Calu3 (cell line): ENCODE measurements at places on chromosomes 1 and 21. TPM values are rescaled to one million over a fixed set of nuclear protein-coding genes. Genes with fewer than 3 reads are reported as not detected.

GRCh38 chr1:11648039-11648438 lies 6.2 kb downstream of the FBXO2 start:
- no peak for DNase-seq
- peaks cover 42% of the 10 kb centered on the region for H3K27me3 ChIP-seq
- peaks cover 9% of the 10 kb centered on the region for H3K4me1 ChIP-seq
- peaks cover under 1% of the 10 kb centered on the region for H3K36me3 ChIP-seq
- no peak overlapping the region for H3K27ac ChIP-seq

DNA sequence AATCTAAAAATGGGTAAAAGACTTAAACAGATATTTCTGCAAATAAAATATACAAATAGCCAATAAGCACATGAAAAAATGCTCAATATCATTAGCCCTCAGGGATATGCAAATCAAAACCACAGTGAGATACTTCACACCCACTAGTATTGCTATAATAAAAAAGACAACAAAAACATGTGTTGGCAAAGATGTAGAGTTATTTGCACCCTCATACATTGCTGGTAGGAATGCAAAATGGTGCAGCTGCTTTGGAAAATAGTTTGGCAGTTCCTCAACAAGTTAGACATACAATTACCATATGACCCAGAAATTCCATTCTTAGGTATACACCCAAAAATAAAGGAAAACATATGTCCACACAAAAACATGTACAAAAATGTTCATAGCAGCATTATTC lies 30.2 kb downstream of the ZZZ3 start:
- no peak overlapping the region for H3K27ac ChIP-seq
- no peaks in the 10 kb centered on the region for H3K27me3 ChIP-seq
- H3K4me3 ChIP-seq, result no peak overlapping the region
- DNase-seq, result no peak
- H3K36me3 ChIP-seq, result peaks cover 27% of the 10 kb centered on the region
- peaks cover 8% of the 10 kb centered on the region for H3K4me1 ChIP-seq

Gene SHCBP1L
- not detected in 2 replicates for total RNA-seq

DNA sequence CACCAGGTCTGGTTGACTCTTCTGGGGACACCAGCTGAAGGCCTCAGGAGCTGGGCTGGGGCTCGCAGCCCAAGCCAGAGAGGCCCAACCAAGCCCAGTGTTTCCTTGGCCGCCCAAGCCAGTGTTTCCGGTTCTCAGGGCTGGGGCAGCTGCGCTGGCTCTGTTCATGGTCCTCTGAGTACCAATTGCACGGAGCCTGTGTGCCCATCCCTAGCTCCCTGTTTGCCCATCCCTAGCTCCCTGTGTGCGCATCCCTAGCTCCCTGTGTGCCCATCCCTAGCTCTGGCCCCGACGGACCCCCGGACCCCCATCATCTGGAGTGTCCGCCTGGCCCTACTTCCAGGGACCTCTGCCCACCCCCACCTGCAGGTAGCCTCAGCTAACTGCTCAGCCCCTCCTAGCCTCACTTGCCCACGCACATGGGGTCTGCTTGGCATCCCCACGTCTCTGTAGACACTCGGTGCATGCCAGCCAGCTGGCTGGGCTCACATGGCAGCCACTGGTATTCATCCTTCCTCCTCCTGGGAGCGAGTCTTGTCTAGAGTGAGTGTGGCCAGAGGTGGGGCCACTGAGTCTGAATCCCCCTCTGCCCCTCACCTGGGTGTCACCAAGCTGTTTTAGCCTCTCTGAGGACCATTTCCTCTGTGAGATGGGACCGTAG lies 64.0 kb downstream of the WNT9A start:
- no peaks in the 10 kb centered on the region for H3K36me3 ChIP-seq
- H3K4me1 ChIP-seq, result peaks cover 7% of the 10 kb centered on the region
- DNase-seq, result no peak
- H3K4me3 ChIP-seq, result no peak overlapping the region
- no peak overlapping the region for H3K27ac ChIP-seq
- peaks cover 20% of the 10 kb centered on the region for H3K27me3 ChIP-seq

Gene OMA1
- total RNA-seq, result 25.4 and 35.2 TPM in 2 replicates

- H3K4me3 ChIP-seq, result no peak overlapping the region
- no peak for DNase-seq
- H3K4me1 ChIP-seq, result no peaks in the 10 kb centered on the region
- no peaks in the 10 kb centered on the region for H3K36me3 ChIP-seq
Observed at GRCh38 chr1:167638064-167638463, 8.0 kb downstream of the RCSD1 start.

- no peak for DNase-seq
- no peaks in the 10 kb centered on the region for H3K4me1 ChIP-seq
- H3K27me3 ChIP-seq, result peaks cover 37% of the 10 kb centered on the region
- H3K27ac ChIP-seq, result no peak overlapping the region
Observed at GRCh38 chr21:45391743-45392572, 13.0 kb upstream of the COL18A1 start.

Gene ETNK2
- 4.0 and 5.0 TPM in 2 replicates for total RNA-seq

DNA sequence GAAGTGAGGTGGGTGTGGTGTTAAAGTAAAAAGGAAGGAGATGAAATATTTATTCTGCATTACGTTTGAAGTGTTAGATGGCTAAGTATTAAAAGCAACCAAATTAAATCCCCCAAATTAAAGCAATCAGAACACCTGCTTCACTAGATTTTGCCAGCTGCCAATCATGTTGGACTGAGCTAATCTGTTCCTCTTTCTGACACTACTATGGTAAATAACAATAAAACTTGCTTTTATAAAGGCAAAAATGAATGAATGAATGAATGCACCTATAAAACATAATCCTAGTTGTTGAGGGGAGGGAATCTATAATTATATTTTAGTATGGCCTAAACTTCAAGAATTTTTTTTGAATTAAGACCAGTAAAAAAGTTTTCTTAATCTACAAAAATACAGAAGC lies 51.0 kb downstream of the RAB3GAP2 start:
- H3K27me3 ChIP-seq, result no peaks in the 10 kb centered on the region
- no peak for DNase-seq
- no peak overlapping the region for H3K27ac ChIP-seq
- H3K4me1 ChIP-seq, result no peaks in the 10 kb centered on the region

Gene GFI1
- total RNA-seq, result 0.31 and 0.47 TPM in 2 replicates

- no peak for DNase-seq
- H3K36me3 ChIP-seq, result no peaks in the 10 kb centered on the region
- no peaks in the 10 kb centered on the region for H3K4me1 ChIP-seq
Observed at GRCh38 chr1:38062361-38063288, 16.0 kb upstream of the POU3F1 start.

- H3K27ac ChIP-seq, result no peak overlapping the region
- no peak for DNase-seq
- no peak overlapping the region for H3K4me3 ChIP-seq
- H3K36me3 ChIP-seq, result peaks cover 11% of the 10 kb centered on the region
- no peaks in the 10 kb centered on the region for H3K27me3 ChIP-seq
- peaks cover 19% of the 10 kb centered on the region for H3K4me1 ChIP-seq
Observed at GRCh38 chr1:216721863-216722262, 1.4 kb downstream of the ESRRG start.

DNA sequence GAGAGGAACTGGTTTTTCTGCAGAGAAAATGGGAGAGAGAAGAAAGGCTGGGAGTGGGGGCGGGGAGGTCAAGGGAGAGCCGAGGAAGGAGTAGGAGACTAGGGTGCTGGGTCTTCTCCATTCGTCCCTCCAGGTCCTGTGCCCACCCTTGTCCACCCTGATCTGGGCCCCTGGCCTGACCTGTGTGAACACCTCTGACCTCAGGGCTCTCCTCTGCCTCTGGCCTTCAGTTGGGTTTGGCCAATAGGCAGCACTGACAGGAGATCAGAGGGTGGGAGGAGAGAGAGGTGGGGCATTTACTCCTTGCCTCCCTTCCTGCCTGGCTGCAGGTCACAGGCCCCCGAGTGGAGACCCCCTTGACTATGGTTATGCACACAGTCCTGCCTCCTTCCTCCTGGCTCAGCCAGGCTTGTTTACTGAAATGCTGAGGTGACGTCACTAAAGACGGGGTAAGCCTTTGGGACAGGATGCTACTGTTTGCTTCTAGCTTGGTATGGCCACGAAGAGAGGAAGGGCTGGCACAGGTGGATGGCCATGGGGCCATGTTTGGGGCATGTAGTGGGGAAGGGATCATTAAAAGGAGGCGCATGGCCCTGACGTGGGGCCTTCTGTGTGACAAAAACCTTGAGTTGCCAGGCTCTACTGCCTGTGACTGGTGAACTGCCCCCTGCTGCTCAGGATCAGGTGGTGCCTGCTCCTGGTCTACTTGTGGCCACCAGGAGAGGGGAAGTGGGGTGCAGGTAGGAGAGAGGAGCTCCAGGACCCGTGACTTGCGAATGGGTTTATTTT lies 248.7 kb upstream of the CSF3R start:
- no peaks in the 10 kb centered on the region for H3K4me1 ChIP-seq
- no peak overlapping the region for H3K27ac ChIP-seq
- no peak for DNase-seq
- H3K27me3 ChIP-seq, result peaks cover 92% of the 10 kb centered on the region
- H3K4me3 ChIP-seq, result no peak overlapping the region

DNA sequence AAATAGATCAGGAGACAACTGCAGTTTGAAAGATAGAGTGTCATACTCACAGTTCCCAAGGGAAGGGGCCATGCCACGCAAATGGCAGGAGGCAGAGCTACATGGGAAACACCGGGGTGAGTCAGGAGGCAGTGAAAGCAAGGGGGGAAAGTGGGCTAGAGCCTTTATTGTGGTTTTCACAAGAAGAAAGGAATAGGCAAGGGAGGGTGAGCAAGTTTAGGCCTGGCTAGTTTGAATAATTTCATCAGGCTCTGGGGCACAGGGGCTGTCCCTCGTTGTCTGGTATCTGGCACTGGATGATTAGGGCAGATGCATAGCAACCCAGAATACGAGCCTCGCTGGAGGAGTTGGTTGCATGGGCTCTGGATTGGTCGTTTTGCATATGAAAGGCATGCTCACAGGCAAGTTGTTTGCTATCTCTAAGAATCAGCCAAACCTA lies 17.0 kb upstream of the ITLN2 start:
- H3K27ac ChIP-seq, result no peak overlapping the region
- no peaks in the 10 kb centered on the region for H3K36me3 ChIP-seq
- peaks cover 55% of the 10 kb centered on the region for H3K27me3 ChIP-seq
- H3K4me3 ChIP-seq, result no peak overlapping the region

GRCh38 chr1:31715087-31715872 lies 11.5 kb upstream of the COL16A1 start:
- DNase-seq, result peak; percentile 82
- peaks cover 23% of the 10 kb centered on the region for H3K4me1 ChIP-seq
- peaks cover 45% of the 10 kb centered on the region for H3K27me3 ChIP-seq
- peak overlapping the region; percentile 51 for H3K27ac ChIP-seq
- peaks cover 12% of the 10 kb centered on the region for H3K36me3 ChIP-seq

GRCh38 chr1:153919876-153920852 lies 2.6 kb downstream of the GATAD2B start:
- H3K27me3 ChIP-seq, result no peaks in the 10 kb centered on the region
- peak overlapping the region; percentile 74 for H3K4me3 ChIP-seq
- no peak for DNase-seq
- peaks cover 42% of the 10 kb centered on the region for H3K36me3 ChIP-seq
- peaks cover 33% of the 10 kb centered on the region for H3K4me1 ChIP-seq
- no peak overlapping the region for H3K27ac ChIP-seq

- no peak for DNase-seq
- no peaks in the 10 kb centered on the region for H3K27me3 ChIP-seq
- H3K4me1 ChIP-seq, result peaks cover 32% of the 10 kb centered on the region
- H3K27ac ChIP-seq, result no peak overlapping the region
- peaks cover 85% of the 10 kb centered on the region for H3K36me3 ChIP-seq
- no peak overlapping the region for H3K4me3 ChIP-seq
Observed at GRCh38 chr1:42926235-42926878, 32.3 kb downstream of the SLC2A1 start.

Gene CD1B
- not detected in 2 replicates for total RNA-seq

GRCh38 chr21:44763451-44764318 lies 37.9 kb downstream of the UBE2G2 start:
- DNase-seq, result no peak
- no peak overlapping the region for H3K4me3 ChIP-seq
- H3K27me3 ChIP-seq, result peaks cover 19% of the 10 kb centered on the region
- H3K36me3 ChIP-seq, result peaks cover 5% of the 10 kb centered on the region
- no peak overlapping the region for H3K27ac ChIP-seq

DNA sequence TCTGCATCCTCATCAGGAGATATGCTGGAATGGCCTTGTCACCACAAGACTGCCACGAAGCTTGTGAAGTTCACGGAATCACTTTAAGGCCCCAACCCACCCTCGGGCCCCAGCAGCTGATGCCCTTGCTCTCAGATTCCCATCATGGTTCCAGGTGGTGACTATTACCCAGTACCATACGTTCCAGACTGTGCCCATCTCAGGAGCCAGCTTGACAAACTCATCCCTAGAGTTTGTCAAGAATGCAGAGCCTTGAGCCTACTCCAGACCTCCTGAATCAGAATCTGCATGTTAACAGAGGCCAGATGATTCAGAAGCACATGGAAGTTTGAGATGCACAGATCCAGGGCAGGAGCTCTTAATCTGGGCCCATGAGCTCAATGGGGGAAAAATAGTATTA lies 53.9 kb upstream of the RBM15 start:
- DNase-seq, result no peak
- H3K4me1 ChIP-seq, result no peaks in the 10 kb centered on the region
- H3K27ac ChIP-seq, result no peak overlapping the region
- no peak overlapping the region for H3K4me3 ChIP-seq

- no peaks in the 10 kb centered on the region for H3K27me3 ChIP-seq
- H3K4me3 ChIP-seq, result peak overlapping the region; percentile 73
- peaks cover 36% of the 10 kb centered on the region for H3K36me3 ChIP-seq
Observed at GRCh38 chr1:6785728-6786505, 663 bp downstream of the CAMTA1 start.

- no peaks in the 10 kb centered on the region for H3K4me1 ChIP-seq
- H3K27me3 ChIP-seq, result peaks cover 11% of the 10 kb centered on the region
- no peak overlapping the region for H3K4me3 ChIP-seq
- no peaks in the 10 kb centered on the region for H3K36me3 ChIP-seq
Observed at GRCh38 chr21:39085843-39086405, 97.3 kb downstream of the PSMG1 start.

- H3K4me1 ChIP-seq, result peaks cover 10% of the 10 kb centered on the region
Observed at GRCh38 chr1:147613506-147613905, 56.8 kb downstream of the ACP6 start.
